ENCODE measurements at places on chromosomes 7 and 10. TPM values are rescaled to one million over a fixed set of nuclear protein-coding genes. Genes with fewer than 3 reads are reported as not detected.

FOXI2 gene
- total RNA-seq = not detected

PTPRZ1 gene
- 0.02 TPM for total RNA-seq

NRP1 gene
- 59.9 TPM for total RNA-seq

CLCN1 gene
- total RNA-seq = 0.03 TPM

ATRNL1 gene
- total RNA-seq = 0.32 TPM

MEPCE gene
- 41.0 TPM for total RNA-seq

NRAP gene
- total RNA-seq = not detected

THSD7A gene
- 1.4 TPM for total RNA-seq

GPR37 gene
- total RNA-seq = 0.73 TPM

TWNK gene
- 41.4 TPM for total RNA-seq

SEMA3D gene
- total RNA-seq = 0.07 TPM

FGL2 gene
- not detected for total RNA-seq

PUS7 gene
- 22.8 TPM for total RNA-seq

AEBP1 gene
- not detected for total RNA-seq

CUBN gene
- total RNA-seq = 0.06 TPM

LRRC4 gene
- not detected for total RNA-seq

EMX2 gene
- not detected for total RNA-seq

MYH16 gene
- total RNA-seq = 0.35 TPM

Data from A549 treated with AZD2906 at 1 μM for 4 hours (cell line).